HFFc6 (cell line): ENCODE measurements at places on chromosomes 16 and 17. TPM values are rescaled to one million over a fixed set of nuclear protein-coding genes. Genes with fewer than 3 reads are reported as not detected.

Gene SPHK1
- total RNA-seq = 52.5 to 62.5 TPM (median 55.4 TPM) in 3 replicates

Gene KCNH6
- not detected in 3 replicates for total RNA-seq

Gene DNAI2
- total RNA-seq = not detected in 3 replicates

Gene PNMT
- not detected in 3 replicates for total RNA-seq

Gene MYH13
- total RNA-seq = not detected in 3 replicates

Gene CLEC16A
- total RNA-seq = 18.9 and 19.4 TPM in 2 replicates

Gene PPP1R27
- not detected in 2 replicates for total RNA-seq

Gene SOCS3
- 27.4 to 37.0 TPM (median 33.6 TPM) in 3 replicates for total RNA-seq

Gene PRR29
- total RNA-seq = 0.27 TPM in 1 of 3 replicates, not detected in the others

Gene KRTAP2-1
- total RNA-seq = not detected in 2 replicates

Gene CCL7
- total RNA-seq = not detected in 3 replicates

Gene CHD9NB
- 2.1 to 2.7 TPM (median 2.1 TPM) in 3 replicates for total RNA-seq

Gene ARHGAP23
- total RNA-seq = 197 to 223 TPM (median 210 TPM) in 3 replicates

Gene PIGS
- total RNA-seq = 68.6 to 82.6 TPM (median 77.3 TPM) in 3 replicates

Gene LPO
- total RNA-seq = not detected in 3 replicates

Gene HOXB6
- not detected in 3 replicates for total RNA-seq
